ENCODE measurements at places on chromosomes 2 and 18. TPM values are rescaled to one million over a fixed set of nuclear protein-coding genes. Genes with fewer than 3 reads are reported as not detected.

SERPINB3 gene
- not detected for total RNA-seq

FNDC4 gene
- 10.4 TPM for total RNA-seq

OSR1 gene
- 2.1 TPM for total RNA-seq

- DNase-seq, result no peak
Measured at GRCh38 chr2:209473930-209474419, 50.1 kb downstream of the MAP2 start.

OTX1 gene
- total RNA-seq, result not detected

DNA sequence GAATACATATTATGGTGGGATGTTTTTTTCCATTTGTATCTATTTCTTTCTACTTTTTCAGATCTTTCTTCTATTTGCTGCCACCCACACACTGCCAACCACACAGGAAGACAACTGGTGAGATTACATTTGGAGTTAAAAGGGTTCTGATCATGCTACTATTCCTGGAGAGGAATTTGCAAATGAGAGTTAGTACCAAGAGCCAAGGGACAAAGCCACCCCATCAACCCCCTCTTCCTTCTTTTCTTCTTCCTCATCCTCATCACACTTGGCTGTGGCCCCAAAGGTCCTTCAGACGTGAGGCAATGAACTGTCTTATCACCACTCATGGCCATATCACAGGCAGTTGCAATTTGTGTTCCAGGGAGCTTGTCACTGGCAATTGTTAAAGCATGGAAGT is 215.6 kb upstream of the SLC14A2 start:
- DNase-seq, result no peak

- DNase-seq, result no peak
Measured at GRCh38 chr18:59881728-59882656, 17.8 kb upstream of the PMAIP1 start.

DNA sequence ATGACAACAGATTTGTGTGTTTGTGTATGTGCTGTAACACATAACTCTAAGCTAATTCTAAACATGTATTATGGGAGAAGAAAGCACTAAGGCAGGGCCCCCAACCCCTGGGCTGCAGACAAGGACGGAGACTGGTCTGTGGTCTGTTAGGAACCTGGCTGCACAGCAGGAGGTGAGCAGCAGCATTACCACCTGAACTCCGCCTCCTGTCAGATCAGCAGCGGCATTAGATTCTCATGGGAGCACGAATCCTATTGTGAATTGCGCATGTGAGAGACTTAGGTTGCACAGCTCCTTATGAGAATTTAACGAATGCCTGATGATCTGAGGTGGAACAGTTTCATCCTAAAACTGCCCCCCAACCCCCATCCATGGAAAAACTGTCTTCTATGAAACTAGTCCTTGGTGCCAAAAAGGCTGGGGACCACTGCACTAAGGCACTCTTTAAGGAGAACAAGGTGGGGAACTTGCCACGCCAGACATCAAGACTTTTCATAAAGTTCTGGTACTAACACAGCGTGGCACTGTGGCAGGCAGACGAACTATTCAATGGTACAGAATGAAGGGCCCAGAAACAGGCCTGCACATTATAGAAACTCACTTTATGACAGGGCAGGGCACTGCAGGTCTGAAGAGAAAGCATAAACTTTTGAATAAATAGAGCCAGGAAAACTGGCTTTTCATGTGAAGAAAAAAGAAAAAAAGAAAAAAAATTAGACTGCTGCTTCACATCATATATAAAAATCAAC is 14.0 kb downstream of the REEP1 start:
- no peak for DNase-seq

- DNase-seq, result peak; percentile 71
Measured at GRCh38 chr2:66445925-66446871, 11.3 kb downstream of the MEIS1 start.

DNA sequence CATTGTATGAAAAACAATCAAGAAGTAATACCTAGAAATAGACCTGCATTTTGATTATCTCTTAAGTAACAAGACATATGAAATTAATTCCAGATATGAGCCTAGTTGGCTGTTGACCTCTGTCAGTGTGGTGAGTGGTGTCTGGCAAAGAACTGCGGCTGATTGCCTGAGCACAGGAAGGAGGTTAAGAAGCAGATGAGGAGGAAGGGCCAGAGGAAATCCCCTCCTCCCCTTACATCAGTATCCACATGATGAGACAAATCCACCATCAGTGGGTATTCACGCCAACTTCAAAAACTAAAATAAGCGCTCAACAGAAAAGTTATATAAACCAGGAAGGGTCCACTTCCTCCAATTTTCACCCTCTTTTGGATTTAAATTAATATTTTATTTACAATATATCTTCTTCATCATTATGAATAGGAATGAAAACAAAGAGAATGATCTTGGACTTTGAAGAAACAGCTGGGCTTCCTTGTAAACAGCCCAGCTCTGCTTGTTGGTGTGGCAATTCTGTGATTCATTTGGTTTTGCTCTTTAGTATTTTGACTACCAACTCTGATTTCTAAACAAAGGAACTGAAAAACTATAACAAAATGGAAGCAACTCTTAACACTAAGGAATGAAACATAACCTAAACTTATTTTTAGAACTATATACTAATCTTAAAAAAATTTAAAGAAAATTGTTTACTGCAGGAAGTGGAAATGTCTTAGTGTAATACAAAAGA is 27.3 kb downstream of the RFTN2 start:
- DNase-seq, result no peak

DNA sequence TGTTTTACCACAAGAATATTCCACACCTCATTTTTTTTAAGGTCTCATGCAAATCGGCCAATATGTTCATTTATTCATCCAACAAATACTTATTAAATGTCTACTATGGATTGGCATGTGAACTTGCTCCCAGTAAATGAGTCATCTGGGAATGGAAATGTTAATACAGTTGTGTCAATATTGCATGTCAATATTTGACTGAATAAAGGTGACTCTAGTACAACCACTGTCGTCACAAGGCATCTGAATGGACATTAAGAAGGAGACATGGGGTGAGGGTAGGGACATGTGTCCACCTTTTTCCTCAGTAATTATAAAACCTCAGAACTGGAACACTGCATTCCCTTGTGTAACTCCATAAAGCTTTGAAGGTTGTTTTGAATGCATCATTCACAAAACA is 365.4 kb downstream of the ADCYAP1 start:
- peak; percentile 85 for DNase-seq

DNA sequence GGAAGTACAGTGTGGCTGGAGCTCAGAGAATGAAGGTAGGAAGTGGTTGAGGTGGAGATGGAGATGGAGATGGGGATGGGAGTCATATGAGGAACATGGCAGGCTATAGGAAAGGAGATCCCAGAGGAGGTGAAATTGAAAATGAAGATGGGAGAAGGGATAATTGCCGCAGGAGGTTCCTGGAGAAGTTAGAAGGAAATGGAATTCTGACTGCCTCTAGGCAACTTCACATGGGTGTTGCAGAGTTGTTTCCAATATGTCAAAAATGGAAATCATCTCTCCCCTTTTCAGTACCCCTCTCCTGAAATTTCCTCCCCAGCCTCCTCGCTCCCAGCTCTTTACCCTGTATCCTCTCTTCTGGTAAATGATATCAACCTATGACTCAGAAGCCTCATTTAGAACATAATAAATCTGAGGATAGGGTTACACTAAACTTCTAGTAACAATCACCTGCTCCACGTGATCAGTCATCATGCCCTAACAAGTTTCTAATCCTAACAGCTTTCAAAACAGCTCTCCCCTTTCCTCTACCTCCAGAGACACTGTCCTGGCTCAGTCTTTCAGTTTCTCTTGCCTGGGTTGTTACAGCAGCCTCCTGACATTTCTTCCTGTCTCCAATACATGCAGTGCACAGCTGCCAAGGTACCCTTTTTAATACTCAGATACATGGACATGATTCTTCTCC is 201.9 kb upstream of the RBMS1 start:
- no peak for DNase-seq

EPAS1 gene
- 58.4 TPM for total RNA-seq

PDCD1 gene
- total RNA-seq, result 1.3 TPM

GRCh38 chr2:17793296-17793695 is 23.0 kb upstream of the MSGN1 start:
- DNase-seq, result no peak

GRCh38 chr18:48645427-48646002 is 106.7 kb downstream of the CTIF start:
- DNase-seq, result no peak

- DNase-seq, result no peak
Measured at GRCh38 chr18:495017-495416, 5.5 kb downstream of the COLEC12 start.

- no peak for DNase-seq
Measured at GRCh38 chr2:167534443-167534842, 646.2 kb downstream of the XIRP2 start.

DNA sequence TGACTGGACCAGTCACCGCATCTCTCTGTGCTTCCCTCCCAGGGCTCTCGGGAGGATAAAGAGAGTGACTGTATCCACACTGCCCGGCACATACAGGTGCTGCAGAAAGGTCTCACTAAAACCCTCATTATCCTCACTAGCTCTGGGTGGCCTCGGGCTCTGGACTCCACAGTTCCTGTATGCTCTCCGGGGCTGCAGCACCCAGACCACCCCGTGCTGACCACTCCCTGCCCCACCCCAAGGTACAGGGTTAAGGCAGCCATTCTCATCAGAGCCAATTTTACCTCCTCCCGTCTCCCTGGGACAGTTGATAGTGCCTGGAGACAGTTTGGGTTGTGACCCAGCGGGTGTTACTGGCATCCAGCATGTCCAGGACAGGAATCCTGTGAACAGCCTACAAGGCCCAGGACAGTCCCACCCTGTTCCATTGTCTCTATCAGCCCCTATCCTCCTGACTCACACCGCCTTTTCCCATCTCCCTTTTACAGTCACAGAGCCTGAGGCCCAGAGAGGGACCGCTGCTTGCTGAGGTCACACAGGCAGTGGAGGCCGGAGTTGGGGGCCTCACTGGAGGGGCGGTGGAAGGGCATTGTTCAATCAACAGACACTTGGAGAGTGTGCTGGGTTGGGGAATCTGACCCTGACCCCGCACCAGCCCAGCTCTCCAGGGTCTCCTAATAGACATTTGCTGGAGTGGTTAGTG is 1.7 kb downstream of the ZAP70 start:
- DNase-seq, result peak; percentile 2

B3GNT7 gene
- total RNA-seq, result 22.1 TPM

DNA sequence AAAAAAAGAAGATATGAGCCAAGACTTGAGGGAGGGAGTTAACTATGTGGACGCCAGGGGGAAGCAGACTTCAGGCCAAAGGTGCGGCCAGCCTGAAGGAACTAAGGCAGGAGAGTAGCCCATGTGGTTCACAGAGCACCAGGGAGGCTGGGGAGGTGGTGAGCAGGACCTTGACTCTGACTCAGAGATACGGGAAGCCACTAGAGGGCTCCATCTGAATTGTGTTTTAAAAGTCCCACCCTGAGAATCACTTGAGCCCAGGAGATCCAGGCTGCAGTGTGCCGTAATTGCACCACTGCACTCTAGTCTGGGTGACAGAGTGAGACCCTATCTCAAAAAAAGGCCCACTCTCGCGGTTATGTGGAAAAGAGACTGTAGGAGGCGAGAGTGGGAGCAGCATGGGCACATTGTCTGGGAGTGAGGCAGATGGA is 12.3 kb downstream of the CEP192 start:
- DNase-seq, result no peak

DNA sequence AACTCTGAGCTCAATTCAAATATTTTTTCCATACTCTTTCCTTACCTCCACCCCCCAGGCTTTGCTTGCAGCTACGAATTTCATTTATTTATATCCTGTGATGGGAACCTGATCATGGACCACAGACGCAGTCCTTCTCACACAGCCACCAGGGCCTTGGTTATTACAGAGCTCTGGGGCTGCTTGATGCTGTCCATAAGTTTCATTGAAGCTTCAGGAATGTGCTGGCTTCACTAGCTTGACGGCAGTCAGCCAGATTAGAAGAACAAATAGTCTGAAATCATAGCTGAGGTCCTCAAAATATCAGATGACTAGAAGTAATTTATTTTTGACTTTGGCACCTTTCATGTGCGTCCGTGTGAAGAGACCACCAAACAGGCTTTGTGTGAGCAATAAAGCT is 104.9 kb downstream of the VWA3B start:
- DNase-seq, result no peak

DNA sequence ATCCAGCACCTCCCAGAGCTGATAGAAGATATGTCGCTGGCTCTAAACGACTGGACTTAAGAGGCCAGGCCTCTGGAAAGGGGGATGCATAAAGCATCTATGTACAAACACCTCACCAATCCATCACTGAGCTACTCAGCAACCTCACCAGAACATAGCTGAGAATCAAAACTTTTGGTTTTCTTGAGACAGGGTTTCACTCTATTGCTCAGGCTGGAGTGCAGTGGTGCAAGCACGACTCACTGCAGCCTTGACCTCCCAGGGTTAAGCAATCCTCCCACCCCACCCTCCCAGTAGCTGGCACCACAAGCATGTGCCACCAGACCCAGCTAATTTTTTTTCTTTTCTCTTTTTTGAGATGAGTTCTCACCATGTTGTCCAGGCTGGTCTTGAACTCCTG is 62.9 kb upstream of the MSH6 start:
- DNase-seq, result no peak

- DNase-seq, result no peak
Measured at GRCh38 chr2:78710632-78711375, 314.7 kb upstream of the REG3G start.

- DNase-seq, result no peak
Measured at GRCh38 chr2:145015561-145015960, 495.6 kb upstream of the ZEB2 start.

DNA sequence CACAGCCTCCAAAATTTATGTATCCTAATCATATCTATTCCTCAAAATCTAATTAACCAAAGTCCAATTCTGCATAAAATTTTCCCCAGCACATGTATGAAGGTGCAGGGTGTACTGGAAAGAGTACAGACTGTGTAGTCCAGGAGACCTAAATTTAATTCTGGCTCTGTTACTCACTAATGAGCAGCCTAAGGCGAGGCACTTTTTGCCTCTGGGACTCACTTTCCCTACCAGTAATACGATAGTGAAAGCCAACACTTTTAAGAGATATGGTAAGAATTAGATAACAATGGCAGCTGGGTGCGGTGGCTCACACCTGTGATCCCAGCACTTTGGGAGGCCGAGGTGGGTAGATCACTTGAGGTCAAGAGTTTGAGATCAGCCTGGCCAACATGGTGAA is 177.7 kb downstream of the PIEZO2 start:
- DNase-seq, result no peak
